ENCODE measurements at places on chromosomes 7 and 10. TPM values are rescaled to one million over a fixed set of nuclear protein-coding genes. Genes with fewer than 3 reads are reported as not detected.

GRCh38 chr7:36440880-36441279 is 51.2 kb downstream of the ANLN start:
- DNase-seq, result peak; percentile 36

DNA sequence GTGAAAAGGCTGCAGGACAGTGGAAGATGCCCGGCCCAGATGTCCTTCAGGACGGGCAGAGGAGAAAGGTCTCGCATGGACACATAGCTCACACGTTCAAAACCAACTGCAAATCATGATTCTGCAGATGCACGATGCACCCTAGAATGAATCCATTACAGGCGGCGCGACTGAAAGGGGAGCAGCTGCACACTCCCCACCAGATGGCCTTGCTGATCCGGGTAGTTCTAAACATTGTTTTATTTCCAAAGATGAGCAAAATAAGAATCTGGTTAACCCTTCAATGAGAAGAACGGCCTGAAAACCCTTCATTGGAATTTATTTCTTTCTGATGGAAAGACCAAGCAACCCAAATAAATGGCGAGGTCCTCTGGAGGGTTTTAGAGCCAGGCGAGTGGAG is 33.8 kb downstream of the CHST15 start:
- no peak for DNase-seq

GRCh38 chr7:134044682-134045081 is 82.5 kb upstream of the LRGUK start:
- DNase-seq, result no peak

- no peak for DNase-seq
Measured at GRCh38 chr7:24826662-24827020, 69.4 kb upstream of the GSDME start.

DNA sequence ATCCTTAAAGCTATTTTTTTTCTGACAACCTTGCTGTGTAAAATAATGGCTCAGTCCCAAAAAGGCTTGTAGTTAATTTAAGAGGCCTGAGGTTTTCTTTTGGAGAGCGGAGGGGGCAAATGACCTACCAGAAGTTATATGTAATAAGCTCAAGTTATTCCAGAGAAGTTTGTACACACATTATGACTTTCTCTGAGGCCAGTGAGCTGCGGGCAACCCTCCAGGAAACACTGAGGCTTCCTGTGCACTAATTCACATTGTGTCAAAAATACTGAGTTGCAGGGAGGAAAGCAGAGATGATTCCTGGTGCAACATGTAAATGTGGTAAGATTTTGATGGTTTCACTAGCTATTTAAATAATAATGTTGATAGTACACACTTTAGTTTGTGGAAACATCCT is 188.6 kb downstream of the DIP2C start:
- DNase-seq, result no peak

GRCh38 chr10:59383436-59383835 is 21.1 kb upstream of the FAM13C start:
- no peak for DNase-seq

- DNase-seq, result no peak
Measured at GRCh38 chr10:12513003-12513365, 163.6 kb downstream of the CAMK1D start.

GRCh38 chr7:17963281-17963680 is 23.0 kb upstream of the SNX13 start:
- DNase-seq, result no peak

DNA sequence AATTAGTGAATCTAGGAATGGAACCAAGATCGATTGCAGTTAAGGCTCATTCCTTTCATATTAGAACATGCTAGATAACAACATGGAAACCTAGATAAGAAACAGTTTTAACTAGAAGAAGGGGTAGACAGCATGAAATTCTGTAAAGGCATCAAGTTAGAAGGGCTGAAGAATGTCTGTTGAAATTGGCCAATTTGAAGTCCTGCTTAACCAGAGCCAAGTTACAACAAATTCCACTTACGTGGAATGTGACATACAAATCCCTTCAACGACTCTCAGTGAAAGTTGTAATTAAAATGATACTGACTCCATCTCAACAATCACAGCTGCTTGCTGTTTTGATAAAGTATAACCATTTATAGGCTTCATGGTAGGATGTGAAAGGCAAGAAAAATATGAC is 1065.7 kb downstream of the DNAJB9 start:
- DNase-seq, result no peak

DNA sequence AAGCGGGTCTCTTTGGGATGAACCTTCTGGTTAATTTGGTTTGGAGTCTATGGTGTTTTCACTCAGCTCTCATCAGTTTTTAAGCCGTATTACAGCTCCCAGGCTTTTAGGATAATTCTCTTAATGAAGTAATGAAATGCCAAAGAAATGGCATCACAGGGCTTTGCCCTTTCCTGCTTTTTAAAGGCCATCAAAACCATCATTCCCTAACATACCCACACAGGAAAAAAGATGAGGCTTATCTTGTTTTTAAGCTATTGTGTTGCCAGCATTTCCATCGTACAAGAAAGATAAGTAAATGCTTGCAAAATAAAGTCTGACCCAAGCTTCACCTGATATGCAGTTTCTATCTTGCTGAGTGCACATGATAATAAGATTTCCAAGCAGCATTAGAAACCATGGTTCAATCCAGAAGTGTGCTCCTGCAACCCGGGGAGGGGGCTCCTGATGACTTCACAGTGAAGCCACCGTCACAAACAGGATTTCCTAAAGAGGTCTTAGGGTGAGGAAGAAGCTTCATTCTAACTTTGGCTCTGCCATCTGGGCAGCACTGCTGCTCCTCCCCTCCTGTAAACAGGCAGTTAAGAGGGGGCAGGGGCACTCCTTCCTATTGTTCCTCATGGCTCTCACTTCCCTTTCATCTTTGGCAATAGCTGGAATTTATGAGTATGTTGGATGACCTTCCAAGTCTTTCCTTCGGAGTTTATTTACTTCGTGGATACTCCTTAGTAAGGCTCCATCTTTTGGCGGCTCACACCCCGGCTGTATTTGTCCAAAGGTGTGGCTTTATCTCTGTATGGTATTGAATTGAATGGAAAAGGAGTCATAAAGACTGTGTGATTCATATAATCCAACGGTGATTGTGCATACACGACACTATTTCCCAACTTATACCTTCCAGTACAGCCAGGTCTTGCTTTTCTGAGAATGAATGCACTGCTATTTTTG is 55.2 kb upstream of the FAM133B start:
- DNase-seq, result no peak

GRCh38 chr7:5629941-5630340 is 151.5 kb downstream of the RNF216 start:
- no peak for DNase-seq

DNA sequence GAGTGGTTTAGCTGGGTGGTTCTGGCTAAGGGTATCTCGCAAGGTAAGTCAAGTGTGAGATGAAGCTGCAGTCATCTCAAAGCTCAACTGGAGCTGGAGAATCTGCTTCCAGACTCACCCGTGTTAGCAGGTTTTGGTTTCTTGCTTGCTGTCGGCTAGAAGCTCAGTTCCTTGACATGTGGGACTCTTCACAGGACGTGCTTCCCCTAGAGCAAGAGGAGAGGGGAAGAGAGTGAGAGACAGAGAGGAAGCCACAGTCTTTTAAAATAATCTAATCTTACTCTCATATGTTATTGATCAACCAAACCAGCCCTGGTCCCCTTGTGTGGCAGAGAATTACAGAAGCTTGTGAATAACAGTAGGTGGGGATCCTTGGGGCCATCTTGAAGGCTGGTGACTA is 199.5 kb downstream of the REEP3 start:
- no peak for DNase-seq

The FAM13C gene
- total RNA-seq, result 1.8 TPM

Measured in H7 (cell line).